ENCODE measurements at places on chromosomes 5 and 9.
A peak's percentile ranks its signal among the peaks of the same experiment; 100 is the strongest.

DNA sequence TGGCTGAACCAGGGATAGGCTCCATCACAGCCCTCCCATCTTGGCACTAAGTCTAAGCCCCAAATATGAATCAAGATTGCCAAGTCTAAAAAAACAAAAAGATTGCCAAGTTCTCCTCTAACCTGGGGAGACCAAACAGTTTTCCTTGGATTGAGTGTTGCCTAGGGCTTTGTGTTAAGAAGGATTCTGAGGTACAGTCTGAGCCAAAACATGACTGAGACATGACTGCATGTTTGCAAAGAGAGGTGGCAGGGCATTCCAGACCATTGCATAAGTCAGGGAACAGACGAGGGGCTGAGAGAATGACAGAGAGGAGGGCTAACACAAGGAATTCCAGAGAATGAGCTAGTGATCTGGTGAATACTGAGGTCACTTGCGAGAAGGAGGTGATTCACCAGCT is 11.4 kb downstream of the LAMC3 start:
- DNase-seq = no peak

GRCh38 chr5:180618829-180619562 is 27.7 kb upstream of the SCGB3A1 start:
- no peak for DNase-seq

DNA sequence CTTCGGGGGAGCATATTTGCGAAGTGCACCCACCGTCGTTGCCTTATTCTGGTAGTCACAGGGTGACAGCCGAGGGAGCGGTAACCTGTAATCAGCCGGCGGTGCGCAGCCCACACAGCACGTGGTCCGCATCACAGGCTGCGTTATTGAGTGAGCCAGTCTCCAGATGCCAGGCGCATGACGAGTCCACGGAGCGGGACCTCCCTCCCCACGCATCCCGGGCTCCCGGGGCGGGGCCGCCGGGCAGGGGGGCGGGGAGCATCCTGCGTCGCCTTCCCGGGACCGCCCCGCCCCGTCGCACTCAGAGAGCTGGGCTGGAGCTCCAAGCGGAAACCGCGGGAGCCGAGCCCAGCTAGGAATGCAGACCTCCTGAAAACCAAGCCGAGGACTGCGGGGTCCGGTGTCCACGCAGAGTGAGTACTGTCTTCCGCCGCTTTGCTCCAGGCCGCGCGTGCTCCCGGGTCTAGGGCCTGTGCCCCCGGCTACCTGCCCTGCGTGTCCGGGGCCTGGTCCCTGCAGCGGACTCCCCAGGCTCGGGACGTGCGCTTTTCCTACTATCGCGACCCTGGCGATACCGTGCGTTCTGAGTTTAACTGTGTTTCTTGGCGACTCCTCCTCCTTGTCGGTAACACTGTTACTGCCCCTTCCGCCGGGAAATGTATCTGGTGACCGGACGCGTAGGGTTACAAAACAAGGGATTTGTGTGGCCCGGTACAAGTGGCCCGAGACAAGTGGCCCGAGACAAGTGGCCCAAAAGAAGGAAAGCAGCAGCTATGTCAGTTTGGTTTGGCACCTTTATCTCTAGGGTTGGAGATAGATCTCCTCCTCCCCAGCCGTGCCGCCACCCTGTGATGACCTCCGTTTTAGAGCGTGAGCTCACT is 40.6 kb downstream of the CAST start:
- DNase-seq = peak; percentile 72

DNA sequence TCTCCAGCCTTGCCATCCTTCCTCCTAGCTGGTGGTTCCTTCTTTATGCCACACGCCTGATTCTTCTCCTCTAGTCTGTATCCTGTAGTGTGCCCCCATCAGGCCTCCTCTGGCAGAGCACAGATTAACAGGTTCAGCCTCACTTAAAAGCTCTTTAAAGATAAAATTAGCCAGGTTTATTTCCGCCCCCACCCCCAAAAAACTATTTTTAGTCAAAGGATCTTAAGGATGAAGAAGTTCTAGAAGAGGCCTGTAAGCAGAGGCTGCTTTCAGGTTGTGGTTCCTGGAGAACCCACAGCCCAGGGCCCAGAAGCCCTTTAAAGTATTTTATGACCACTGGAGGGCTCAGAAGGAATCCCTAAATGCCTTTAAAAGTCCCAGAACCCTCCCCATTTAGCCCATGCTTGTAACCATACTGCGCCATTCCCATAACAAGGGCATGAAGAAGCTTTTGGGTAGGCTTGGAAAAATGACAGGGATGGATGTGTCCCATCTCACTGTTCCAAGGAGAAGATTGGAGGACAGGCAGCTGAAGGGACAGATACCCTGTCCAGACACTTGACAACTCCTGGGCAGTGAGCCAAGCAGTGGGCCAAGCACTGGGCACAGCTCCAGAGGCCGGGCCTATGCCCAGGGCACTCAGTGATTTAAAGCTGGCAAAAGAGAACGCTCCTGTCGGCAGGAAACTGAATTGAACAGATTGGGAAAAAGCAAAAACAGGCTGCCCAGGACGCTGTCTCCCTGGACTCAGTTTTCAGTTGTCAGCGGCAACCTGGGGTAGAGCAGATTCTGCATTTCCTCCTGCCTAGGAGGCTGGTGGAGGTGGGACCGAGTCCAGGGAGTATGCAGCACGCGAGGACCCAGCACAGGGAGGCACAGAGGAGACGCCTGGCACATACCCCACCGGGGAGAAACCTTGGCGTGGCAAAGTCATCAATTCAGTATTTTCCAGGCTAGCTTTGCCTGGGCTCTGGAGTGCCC is 106.3 kb upstream of the SSBP2 start:
- DNase-seq = no peak

DNA sequence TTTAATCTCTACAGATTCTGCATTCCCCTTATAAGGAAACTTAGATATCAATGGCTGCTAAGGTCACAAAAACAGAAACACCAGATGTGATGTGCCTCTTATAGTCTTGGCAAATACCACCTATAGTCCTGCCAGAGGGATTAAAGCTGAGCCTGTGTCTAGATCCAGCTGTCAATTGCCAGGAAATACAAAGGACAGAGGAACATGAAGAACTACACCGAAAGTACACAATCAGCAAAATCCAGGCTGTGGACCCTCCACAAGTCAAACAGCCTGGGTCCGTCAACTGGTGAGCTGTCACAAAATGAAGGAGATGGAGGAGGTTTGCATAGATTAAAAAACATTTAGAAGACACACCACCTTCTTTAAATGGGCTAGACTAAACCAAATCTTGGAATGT is 85.4 kb downstream of the KLF4 start:
- DNase-seq = no peak

DNA sequence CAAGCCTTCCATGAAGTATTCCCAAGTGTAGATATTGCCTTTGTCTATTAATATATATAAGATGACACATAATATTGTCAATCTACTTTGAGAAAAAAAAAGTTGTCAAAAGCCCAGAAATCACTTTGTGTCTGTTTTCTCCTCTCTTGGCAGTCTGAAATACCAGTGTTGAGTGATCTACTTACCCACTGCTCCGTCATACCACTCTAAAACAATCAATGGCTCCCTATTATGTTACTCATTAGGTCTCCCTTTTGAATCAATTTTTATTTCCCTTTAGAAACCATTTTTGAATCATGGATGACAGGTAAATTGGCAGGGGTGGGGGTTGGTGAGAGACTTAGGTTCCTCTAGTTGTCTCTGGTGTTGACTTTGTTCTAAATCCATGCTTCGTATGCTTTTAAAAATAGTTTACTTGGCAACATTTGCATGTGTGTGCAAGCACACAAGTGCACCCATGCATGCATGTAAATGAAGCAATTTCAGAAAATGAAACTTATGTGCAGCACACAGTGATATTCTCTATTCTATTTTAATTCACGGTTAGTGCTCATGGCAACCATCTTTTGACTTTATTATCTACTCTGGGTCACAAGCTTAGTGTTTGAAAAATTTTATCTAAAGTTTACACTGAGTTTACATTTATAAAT is 378.9 kb downstream of the RAB3C start:
- DNase-seq = no peak

- no peak for DNase-seq
Observed at GRCh38 chr9:7240569-7241311, 483.0 kb downstream of the KDM4C start.

DNA sequence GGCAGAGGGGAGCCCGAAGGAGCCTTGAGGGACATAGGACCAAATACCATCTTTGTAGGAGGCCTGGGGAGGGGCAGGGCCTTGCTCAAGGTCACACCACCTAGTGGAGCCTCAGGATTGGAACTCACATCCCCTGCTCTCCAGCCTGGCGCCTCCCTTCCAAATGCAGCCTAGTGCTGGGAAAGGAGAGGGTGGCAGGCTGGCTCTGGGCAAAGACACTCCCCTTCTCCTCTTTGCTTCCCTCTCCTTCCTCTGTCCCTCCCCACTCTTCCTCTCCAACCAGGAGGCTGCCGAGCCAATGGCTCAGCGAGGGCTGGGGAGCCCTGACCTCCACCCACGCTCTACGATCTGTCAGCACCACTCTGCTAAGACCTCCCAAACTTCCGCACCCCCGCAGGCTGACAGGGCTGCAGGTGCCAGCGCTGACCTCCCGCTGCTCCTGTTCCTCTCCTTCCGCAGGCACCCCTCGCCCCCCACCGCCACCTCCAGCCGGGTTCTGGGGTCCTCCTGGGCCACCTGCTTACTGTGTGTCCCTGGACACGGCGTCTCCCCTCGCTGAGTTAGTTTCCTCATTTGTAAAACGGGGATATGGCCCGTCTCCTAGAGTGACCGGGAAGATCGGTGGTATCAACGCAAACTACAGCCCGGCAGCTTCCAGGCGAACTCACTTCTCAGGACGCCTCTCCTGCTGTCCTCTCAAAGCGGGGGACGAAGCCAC is 52.9 kb downstream of the C9orf50 start:
- no peak for DNase-seq

- no peak for DNase-seq
Observed at GRCh38 chr5:7904170-7904569, 35.2 kb downstream of the MTRR start.

DNA sequence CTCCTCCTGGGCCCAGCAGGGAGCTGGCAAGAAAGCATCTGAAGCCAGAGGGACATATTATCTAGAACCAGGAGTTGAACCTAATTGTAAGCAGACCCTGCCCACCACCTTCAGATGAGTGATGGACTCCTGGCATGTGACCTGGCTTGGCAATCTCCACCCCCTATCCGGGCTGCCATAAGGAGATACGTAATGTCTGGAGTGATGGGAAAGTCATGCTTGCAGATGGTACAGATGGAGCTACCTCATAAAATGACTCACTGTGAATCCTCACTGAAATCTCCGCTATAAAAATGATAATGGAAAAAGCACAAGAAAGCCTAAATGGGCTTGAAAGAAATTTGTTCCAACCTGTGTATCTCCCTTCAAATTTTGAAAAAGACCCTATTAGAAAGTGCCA is 157.5 kb downstream of the DMRT2 start:
- no peak for DNase-seq

DNA sequence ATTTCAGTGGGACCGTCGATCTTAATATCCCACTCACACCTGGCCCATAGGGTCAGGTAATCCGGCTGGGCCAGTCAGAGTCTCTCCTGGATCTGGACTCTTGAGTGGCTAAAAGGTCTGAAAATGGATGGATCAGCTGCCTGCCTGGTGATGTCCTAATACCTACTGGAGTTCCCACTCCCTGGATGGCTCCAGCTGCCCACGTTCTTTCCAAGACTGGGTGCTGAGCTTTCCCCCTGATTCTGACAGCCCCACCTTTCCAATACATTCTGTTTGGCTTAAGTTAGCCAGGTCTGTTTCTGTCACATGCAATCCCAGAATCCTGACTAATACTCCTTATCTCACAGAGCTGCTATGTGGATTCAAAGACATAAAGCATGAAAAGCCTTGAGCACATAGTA is 10.2 kb downstream of the SH3PXD2B start:
- no peak for DNase-seq

All from left renal pelvis (tissue), 4 donors.